ENCODE measurements at places on chromosomes 6 and 20.

GRCh38 chr20:34268851-34269636, 27.8 kb downstream of the ASIP start:
- H3K4me1 ChIP-seq: peaks cover 35% of the 10 kb centered on the region
- H3K4me3 ChIP-seq: peak overlapping the region; percentile 62
- H3K36me3 ChIP-seq: peaks cover under 1% of the 10 kb centered on the region

DNA sequence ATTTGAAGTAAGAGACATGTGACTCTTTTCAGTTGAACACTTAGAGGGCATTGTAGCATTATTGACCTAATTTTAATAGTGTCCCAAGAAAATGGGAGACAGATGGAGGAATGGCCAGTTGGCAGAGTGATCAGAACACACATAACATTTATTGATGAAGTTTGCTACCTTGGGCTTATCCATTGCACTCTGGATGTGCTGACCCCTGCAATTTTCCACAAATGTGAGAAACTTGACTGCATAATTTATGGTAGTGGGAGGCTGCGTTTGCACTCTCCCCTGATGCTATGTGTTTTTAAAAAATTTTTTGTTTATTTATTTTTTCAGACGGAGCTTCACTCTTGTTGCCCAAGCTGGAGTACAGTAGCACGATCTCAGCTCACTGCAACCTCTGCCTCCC, 95.9 kb downstream of the ZFAND3 start:
- H3K27me3 ChIP-seq: no peaks in the 10 kb centered on the region
- no peak for DNase-seq
- H3K4me1 ChIP-seq: peaks cover 63% of the 10 kb centered on the region

DNA sequence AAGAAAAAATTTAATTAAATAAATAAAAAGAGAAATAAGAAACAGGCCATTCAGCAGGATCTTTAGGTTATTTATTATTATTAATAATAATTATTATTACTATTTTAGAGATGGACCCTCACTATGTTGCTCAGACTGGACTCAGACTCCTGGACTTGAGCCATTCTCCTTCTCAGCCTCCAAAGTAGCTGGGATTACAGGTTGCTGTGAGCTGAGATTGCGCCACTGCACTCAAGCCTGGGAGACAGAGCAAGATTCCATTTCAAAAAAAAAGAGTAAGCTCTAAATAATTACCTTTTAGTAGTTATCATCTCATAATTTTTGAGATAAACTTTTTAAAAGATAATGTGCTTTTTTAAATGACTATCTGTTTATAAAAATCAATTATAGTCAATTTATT, 1102.8 kb upstream of the GJE1 start:
- H3K4me3 ChIP-seq: no peak overlapping the region
- no peaks in the 10 kb centered on the region for H3K27me3 ChIP-seq
- H3K4me1 ChIP-seq: no peaks in the 10 kb centered on the region
- no peaks in the 10 kb centered on the region for H3K36me3 ChIP-seq

DNA sequence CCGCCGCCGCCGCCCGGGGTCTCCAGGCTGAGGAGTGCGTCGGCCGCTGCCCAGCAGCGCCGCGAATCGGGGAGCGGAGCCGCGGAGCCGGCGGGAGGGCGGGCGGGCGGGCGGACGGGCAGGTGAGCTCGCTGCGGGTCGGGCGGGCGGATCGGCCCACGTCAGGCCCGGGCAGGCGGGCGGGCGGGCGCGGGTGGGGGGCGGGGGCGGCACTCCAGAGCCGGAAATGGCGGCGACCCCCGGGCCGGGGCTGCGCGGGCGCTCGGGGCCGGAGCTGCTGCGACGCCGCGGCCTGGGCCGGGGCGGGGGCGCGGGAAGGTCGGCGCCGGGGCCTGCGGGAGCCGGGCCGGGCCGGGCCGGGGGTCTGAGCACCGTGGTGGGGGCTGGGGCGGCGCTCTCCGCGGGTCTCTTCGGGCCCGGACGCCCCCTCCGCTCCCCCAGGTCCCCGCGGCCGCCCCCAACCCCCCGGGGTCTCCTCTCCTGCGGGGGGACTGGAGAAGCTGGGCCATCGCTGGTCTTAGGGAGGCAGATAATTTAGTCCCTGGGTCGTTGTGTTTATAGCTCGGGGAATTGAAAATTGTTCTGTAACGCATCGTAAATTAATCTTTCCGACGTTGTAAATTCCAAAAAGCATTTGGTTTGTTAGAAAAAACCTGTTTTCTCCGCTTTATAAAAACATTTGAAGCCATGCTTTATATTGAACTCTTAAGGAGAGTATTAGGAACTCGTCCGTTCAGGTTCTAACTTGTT, 451 bp downstream of the DNAJC5 start:
- peak overlapping the region; percentile 76 for H3K4me3 ChIP-seq
- no peak for DNase-seq
- no peaks in the 10 kb centered on the region for H3K27me3 ChIP-seq
- peaks cover 59% of the 10 kb centered on the region for H3K4me1 ChIP-seq
- peak overlapping the region; percentile 86 for H3K27ac ChIP-seq
- peaks cover 15% of the 10 kb centered on the region for H3K36me3 ChIP-seq

- no peaks in the 10 kb centered on the region for H3K27me3 ChIP-seq
- no peaks in the 10 kb centered on the region for H3K4me1 ChIP-seq
- no peak overlapping the region for H3K27ac ChIP-seq
- DNase-seq: no peak
- H3K4me3 ChIP-seq: no peak overlapping the region
These were observed 227.7 kb downstream of the MEI4 start for GRCh38 chr6:77880501-77880900.

DNA sequence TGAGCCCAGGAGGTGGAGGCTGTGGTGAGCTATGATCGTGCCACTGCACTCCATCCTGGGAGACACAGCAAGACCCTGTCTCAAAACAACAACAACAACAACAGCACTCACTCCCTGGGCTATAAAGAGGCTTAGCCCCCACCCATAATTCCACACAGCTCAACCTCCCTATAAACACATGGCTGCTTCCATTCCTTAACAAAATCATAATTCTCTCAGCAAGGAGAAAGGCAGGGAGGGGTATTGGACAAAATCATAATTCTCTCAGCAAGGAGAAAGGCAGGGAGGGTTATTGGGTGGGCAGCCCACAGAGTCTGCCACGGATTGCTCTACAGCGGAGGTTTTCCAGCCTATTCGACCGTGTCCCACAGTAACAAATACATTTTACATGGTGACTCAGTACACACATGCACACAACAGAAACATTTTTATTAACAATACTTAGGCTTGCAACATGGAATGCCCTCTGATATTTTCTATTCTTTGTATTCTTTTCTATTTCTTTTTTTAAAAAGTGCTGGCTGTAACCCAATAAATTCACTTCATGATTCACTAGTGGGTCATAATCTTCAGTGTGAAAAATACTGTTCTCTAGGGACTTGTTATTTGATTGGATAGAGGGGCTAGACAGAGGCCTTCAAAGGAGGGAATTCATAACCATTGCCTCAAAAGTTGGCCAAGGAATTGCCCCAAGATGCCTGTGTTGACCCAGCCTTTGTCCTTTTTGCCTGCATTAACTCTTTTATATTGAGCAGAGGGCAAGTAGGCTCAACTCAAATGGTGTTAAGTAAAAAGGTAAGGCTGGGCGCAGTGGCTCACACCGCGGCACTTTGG, 50.6 kb upstream of the ZMYND8 start:
- peaks cover 21% of the 10 kb centered on the region for H3K4me1 ChIP-seq
- H3K27ac ChIP-seq: no peak overlapping the region
- no peaks in the 10 kb centered on the region for H3K36me3 ChIP-seq
- H3K27me3 ChIP-seq: no peaks in the 10 kb centered on the region
- H3K4me3 ChIP-seq: no peak overlapping the region

DNA sequence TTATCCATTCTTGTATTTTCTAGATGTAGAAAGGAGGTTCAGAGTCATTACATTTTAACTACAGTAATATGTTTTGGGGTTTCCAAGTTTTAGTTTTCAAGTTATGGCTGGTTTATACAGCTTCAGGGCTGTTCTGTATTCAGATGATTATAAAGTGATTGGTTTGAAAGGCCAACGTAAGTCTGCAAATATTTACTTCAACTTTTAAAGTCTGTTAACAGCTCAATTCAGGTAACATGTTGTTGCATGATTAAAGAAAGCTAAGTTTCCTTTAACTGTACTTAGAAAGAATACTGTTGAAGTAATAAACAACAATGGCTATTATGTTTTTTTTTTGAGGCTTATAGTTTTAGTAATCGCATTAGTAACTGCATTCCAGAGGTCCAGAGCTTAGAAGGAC, 22.8 kb upstream of the GCLC start:
- H3K27ac ChIP-seq: no peak overlapping the region
- H3K4me3 ChIP-seq: no peak overlapping the region
- H3K36me3 ChIP-seq: no peaks in the 10 kb centered on the region
- no peaks in the 10 kb centered on the region for H3K4me1 ChIP-seq
- H3K27me3 ChIP-seq: no peaks in the 10 kb centered on the region
- DNase-seq: no peak

DNA sequence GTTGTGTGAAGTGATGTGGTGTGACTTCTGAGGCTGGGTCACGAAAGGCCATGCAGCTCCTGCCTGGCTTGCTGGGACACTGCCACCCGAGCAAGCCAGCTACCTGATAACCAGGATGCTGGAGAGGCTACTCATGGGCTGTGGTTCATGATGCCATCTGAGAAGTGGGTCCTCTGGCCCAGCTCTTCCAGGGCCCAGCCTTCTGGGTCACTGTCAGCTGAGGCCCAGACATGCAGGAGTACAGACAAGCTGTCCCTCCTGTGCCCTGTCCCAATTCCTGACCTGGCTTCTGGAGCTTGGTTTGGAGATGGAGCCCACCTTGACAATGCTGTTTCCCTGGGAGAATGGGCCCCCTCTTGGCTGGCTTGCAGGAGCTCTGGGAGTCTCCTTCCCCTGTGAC, 87.0 kb downstream of the DHX35 start:
- peaks cover 14% of the 10 kb centered on the region for H3K27me3 ChIP-seq
- no peak for DNase-seq
- H3K27ac ChIP-seq: no peak overlapping the region
- H3K36me3 ChIP-seq: no peaks in the 10 kb centered on the region
- peak overlapping the region; percentile 82 for H3K4me3 ChIP-seq

DNA sequence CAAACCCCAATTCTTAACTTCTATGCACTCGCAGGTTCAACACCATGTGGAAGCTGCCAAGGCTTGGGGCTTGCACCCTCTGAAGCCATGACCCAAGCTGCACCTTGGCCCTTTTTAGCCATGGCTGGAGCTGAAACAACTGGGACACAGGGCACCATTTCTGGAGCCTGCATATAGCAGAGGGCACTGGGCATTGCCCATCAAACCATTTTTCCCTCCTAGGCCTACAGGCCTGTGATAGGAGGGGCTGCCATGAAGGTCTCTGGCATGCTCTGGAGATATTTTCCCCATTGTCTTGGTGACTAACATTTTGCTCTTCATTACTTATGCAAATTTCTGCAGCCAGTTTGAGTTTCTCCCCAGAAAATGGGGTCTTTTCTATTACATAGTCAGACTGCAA, 484.7 kb downstream of the EPHA7 start:
- no peaks in the 10 kb centered on the region for H3K27me3 ChIP-seq
- H3K4me1 ChIP-seq: no peaks in the 10 kb centered on the region
- no peak overlapping the region for H3K4me3 ChIP-seq
- DNase-seq: no peak
- no peaks in the 10 kb centered on the region for H3K36me3 ChIP-seq

GRCh38 chr6:23106951-23107350, 537.6 kb downstream of the HDGFL1 start:
- no peaks in the 10 kb centered on the region for H3K36me3 ChIP-seq
- DNase-seq: no peak
- no peaks in the 10 kb centered on the region for H3K4me1 ChIP-seq
- H3K27me3 ChIP-seq: no peaks in the 10 kb centered on the region

DNA sequence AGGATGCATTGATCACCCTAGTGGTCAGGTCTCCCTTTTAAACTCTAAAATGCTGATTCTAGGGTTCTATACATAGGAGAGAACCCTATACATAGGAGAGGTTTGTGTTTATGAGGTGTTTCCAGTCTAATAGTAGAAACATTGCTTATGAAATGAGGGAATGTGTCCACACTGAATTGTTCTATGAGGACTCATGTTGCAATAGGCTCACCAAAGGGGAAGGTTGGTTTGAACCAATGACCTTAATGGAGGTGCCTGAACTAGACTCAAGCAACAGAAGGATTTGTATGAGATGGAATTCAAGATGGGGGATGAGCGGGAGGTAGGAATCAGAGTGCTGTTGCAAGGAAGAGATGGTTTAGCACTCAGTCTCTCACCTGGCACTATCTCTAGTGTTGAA, 33.5 kb upstream of the UBR2 start:
- no peak for DNase-seq
- no peaks in the 10 kb centered on the region for H3K4me1 ChIP-seq
- H3K36me3 ChIP-seq: no peaks in the 10 kb centered on the region
- H3K27ac ChIP-seq: no peak overlapping the region
- no peak overlapping the region for H3K4me3 ChIP-seq

GRCh38 chr6:90458353-90459224, 128.3 kb downstream of the MAP3K7 start:
- no peak for DNase-seq
- no peaks in the 10 kb centered on the region for H3K36me3 ChIP-seq
- no peaks in the 10 kb centered on the region for H3K27me3 ChIP-seq
- H3K27ac ChIP-seq: no peak overlapping the region
- peaks cover 3% of the 10 kb centered on the region for H3K4me1 ChIP-seq

DNA sequence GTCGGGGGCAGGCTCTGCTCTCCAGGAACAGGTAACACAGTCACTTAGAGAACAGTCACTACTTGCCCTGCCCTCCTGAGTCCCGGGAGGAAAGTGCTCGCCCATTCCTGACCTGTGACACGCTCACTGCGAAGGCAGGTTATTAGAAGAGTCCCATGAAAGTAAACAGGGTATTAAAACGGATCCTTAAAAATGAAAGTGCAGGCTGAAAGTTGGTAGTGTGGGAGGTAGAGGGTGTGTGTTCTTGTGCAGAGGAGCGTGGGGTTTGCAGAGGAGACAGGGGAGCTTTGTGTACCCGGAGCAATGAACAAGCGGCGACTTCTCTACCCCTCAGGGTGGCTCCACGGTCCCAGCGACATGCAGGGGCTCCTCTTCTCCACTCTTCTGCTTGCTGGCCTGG, at the start of gene CCN6:
Gene CCN6, plus strand, starts transcription at position 104 of the 400 bp plus-strand sequence. Its CDS starts 254 bp downstream, at position 358.
- H3K36me3 ChIP-seq: no peaks in the 10 kb centered on the region
- no peak within 1 kb of the TSS for H3K4me3 ChIP-seq

- H3K27ac ChIP-seq: peak overlapping the region; percentile 54
- peaks cover 19% of the 10 kb centered on the region for H3K4me1 ChIP-seq
- H3K27me3 ChIP-seq: peaks cover 62% of the 10 kb centered on the region
- H3K36me3 ChIP-seq: no peaks in the 10 kb centered on the region
These were observed 120.8 kb downstream of the OR2B2 start for GRCh38 chr6:27791182-27791943.

DNA sequence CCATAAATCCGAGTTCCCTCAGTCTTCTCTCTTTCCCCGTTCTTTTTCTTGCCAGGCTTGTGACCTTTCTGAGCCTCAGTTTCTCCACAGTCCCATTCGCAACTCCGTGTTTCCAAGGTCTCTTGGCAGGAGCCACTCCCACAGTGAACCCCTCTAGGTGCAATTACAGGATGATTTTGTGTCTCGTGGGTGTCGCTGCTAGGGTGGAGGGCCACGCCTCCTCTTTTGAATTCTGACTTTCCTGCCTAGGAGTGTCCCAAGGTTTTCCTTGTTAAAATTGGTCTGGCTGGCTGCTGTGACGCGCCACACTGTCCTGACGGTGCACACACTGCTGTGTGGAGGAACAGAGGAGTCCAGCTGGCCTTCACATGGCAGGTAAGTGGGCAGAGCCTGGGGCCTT, at the start of gene TGM6:
Gene TGM6, plus strand, starts transcription at position 301 of the 400 bp plus-strand sequence. Its CDS starts 68 bp downstream, at position 369.
- H3K4me3 ChIP-seq: no peak within 1 kb of the TSS
- H3K27me3 ChIP-seq: peaks cover 40% of the 10 kb centered on the region
- no peak for DNase-seq
- H3K4me1 ChIP-seq: no peaks in the 10 kb centered on the region
- H3K36me3 ChIP-seq: no peaks in the 10 kb centered on the region

- peaks cover 34% of the 10 kb centered on the region for H3K36me3 ChIP-seq
- no peaks in the 10 kb centered on the region for H3K27me3 ChIP-seq
- H3K4me1 ChIP-seq: peaks cover 39% of the 10 kb centered on the region
- H3K4me3 ChIP-seq: no peak overlapping the region
- peak overlapping the region; percentile 58 for H3K27ac ChIP-seq
- no peak for DNase-seq
These were observed 48.4 kb downstream of the MAP3K7 start for GRCh38 chr6:90538278-90539046.
